ENCODE measurements at places on chromosomes 11 and 22.

DNA sequence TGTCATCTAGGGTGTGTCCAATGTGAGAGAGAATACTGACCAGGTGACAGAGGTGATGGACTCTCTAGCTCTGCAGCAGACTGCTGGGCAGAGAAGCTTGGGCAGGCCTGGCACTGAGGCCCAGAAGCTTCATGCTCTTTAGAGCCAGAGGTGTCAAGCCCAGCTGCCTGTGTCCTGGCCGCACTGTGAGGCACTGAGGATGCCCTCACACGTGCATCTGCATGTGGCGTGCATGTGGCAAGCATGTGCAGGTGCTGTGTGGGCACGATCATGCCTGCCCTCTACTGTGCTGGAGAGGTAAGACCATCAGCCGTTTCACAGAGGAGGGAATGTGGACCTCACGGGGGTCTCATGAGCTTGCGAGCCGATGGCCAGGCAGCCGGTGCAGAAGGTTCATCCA lies 15.8 kb upstream of the TXNRD2 start:
- DNase-seq, result no peak

- DNase-seq, result no peak
Observed at GRCh38 chr11:131658952-131659351, 288.5 kb downstream of the NTM start.

DNA sequence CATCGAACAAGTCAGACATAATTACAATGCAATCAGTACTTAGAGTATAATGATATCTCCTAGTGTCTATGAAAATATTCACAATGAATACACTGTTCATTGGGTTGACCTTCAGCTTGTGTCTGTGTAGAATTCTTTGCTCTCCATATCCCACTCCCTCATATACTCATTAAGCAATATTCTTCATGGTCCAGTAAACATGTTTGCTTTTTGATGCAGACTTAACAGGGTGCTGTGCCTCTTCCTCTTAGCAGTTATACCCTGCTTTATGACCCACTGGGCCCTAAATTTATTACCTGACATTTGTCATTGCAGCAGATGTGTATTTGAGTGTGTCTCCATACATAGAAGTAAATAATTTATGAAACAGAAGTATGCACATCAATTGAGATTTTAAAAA lies 352.5 kb upstream of the CCDC179 start:
- DNase-seq, result no peak

DNA sequence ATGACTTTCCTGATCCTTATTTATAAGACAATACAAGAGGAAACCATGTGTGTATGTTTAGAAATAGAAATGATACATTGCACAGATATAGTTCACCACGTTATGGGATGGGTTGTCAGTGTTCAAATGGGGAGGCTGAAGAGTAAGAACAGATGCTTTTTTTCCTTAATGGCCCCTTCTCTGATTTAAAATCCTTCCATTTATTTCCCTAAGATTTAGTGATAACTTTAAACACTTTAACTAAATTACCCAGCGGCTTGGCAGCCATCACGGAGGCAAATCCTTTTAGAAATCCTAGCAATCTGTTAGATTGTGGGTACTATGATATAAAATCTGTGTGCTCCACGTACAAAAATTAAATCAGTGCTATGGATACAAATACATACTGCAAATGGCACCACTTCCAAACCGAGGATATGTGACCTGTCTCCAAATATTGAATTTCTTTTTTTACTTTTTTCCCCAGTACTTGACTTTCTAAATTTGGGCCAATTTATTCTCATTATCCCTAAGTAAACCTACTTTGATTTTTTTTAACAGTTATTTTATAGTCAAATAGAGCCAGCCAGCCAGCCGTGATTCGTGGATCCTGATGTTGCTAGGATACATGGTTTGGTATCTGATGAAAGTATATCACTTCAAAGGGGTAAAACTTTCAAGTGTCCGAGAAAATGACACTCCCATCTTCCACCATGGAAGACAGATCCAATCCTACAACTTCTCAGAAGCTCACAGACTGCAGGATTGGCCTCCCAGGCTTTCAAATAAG lies 46.1 kb downstream of the BDNF start:
- no peak for DNase-seq

- no peak for DNase-seq
Observed at GRCh38 chr22:40009292-40009774, 14.6 kb downstream of the FAM83F start.

GRCh38 chr11:93320230-93320629 lies 10.3 kb upstream of the DEUP1 start:
- no peak for DNase-seq

DNA sequence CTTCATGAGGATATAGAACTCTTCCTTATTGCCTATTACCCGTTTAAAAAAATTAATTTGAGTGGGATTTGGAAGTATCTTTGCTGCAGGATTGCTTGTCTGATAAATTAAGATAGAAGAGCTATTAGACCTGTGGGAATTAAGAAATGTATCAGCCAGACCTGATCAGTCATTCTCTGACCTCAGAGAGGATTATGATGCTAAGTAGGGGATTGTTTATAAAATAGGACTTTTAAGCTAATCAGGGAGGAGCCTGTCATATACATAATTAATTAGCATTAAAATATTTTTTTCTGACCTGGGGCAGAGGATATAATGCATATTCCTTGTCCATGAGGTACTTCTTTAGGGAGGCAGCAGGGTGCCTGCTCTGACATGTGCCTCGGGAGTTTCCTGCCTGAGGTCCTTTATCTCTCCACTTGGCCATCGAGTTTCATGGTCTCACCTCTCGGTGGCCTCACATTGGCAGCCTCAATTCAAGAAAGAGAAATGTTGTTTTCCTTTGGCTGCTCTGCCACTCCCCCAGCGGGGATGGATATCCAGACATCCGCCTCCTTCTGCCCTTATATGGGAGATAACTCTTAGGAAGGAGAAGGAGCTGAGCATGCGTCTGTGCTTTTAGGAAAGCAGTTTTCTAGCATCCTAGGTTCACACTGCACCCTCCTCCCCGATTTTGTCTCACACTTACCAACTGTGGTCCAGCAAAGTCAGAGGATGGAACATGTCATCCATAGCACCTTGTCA lies 41.1 kb downstream of the DIXDC1 start:
- no peak for DNase-seq

DNA sequence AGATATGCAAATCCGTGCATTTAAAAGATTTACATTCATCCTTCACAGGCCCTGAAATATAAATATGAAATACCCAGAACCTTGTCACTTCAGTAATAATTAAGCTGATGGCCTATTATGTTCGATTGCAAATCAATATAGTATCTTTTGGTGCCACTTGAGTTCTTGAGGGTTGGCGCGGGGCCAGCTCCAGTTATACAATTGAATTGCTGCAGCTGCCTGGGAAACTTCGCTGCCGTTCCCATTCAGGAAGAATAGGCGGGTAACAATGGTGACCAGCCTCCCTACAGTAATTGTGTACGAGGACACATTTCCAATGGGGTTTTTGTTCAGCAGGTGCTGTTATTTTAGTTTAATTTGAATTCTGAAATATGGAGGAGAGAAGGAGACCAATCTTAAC lies 451.2 kb downstream of the INSC start:
- no peak for DNase-seq

GRCh38 chr22:45452565-45453379 lies 39.3 kb downstream of the RIBC2 start:
- no peak for DNase-seq

DNA sequence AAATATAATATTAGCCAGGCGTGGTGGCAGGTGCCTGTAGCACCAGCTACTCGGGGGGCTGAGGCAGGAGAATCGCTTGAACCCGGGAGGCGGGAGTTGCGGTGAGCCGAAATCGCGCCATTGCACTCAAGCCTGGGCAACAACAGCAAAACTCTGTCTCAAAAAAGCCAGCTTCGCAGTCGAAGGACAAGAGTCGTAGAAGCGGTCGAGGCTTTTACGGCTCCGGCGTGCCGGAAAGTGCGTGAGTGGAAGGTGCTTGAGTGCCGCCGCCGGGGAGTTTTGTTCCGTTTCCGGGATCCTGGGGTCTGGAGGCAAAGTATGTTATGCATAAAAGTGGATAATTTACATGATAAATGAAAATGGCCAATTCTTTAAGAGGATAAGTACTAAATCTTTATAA lies 43.6 kb downstream of the SYN3 start:
- no peak for DNase-seq

DNA sequence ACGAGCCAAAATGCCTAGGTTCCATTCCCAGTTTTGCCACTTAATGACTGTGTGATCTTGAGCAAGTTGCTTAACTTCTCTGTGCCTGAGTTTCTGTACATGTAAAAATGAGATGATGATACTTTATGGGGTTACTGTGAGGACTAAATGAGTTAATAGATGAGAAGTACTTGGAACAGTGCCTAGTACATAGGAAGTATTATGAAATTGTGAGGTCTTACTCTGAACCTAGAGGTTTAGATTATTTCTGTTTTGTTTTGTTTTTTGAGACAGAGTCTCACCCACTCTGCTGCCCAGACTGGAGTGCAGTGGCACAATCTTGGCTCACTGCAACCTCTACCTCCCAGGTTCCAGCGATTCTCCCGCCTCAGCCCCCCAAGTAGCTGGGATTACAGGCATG lies 227.0 kb upstream of the POU2AF2 start:
- DNase-seq, result no peak

DNA sequence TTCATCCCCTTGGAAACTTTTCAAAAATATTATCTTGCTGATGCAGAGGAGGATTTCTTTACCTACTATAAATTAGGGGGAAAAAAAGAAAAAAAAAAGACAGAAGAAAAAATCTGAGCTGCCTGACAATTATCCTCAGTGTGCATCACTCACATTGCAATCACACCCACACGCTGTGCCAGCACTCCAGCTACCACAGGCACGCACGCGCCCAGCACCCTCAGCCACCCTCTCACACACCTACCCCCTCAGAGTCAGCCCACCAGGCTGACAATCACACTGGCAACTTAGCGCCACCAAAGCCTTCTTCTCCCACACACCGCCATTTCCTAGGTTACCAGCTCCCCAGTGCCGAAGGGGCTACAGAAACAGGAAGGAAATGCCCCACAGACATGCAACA lies 236.1 kb downstream of the KCNA4 start:
- DNase-seq, result no peak

- no peak for DNase-seq
Observed at GRCh38 chr11:94746721-94747120, 21.4 kb upstream of the AMOTL1 start.

DNA sequence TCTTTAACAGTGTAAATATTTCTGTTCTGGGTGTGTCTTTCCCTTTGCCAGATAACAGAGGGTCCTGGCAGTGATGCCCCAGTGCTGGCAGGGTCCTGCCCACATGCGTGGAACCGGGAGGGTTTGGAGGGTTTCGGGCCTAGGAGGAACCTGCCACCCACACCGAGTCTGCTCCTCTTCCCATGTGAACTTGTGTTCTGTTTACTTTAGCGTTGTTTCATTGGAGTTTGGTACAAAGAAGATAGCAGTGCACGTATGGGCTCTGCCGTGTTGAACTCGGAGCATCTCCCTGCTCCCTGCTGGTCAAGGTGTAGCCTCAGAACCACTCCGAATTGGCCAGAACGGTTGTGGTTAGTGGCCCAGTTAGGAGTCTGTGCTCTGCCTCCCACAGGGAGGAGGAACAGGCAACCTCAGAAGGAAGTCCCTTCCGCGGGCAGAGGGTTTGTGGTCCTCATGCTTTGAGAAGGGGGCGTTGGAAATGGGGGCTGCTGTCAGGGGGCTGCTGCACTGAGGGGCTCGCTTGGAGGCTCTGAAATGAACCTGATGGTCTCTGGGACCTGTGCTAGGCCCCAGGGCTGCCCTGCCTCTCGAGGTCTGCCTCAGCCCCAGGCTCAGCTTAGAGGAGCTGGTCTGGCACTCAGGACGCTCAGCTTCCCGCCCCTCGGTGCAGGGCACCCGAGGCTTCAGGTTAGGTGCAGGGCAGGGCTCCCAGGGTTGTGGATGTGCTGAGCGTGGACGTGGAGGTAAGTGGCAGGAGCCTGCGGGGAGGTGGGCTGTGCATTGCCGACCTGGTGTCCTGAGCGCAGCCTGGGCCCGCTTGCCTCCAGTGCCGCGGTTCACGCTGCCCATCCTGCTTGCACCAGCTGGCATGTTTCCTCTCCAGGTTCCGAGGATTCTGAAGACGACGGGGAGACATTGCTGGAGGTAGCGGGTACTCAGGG lies 10.4 kb downstream of the PHRF1 start:
- DNase-seq, result no peak

GRCh38 chr22:46762238-46763050 lies at the start of gene TBC1D22A:
Gene TBC1D22A, plus strand, starts transcription at chr22:46762650. Its CDS starts 137 bp downstream, at chr22:46762787.
- peak; percentile 89 for DNase-seq

GRCh38 chr11:105024394-105024793 lies 1.4 kb upstream of the CASP5 start:
- DNase-seq, result no peak

GRCh38 chr11:7050191-7050590 lies 29.9 kb downstream of the NLRP14 start:
- no peak for DNase-seq

GRCh38 chr11:73854680-73855079 lies 22.0 kb downstream of the COA4 start:
- no peak for DNase-seq

GRCh38 chr11:93198215-93198845 lies 539 bp upstream of the SLC36A4 start:
- no peak for DNase-seq

- DNase-seq, result no peak
Observed at GRCh38 chr11:40388097-40388818, 1071.2 kb downstream of the LRRC4C start.

GRCh38 chr11:123250892-123251656 lies 56.0 kb upstream of the CLMP start:
- DNase-seq, result no peak

DNA sequence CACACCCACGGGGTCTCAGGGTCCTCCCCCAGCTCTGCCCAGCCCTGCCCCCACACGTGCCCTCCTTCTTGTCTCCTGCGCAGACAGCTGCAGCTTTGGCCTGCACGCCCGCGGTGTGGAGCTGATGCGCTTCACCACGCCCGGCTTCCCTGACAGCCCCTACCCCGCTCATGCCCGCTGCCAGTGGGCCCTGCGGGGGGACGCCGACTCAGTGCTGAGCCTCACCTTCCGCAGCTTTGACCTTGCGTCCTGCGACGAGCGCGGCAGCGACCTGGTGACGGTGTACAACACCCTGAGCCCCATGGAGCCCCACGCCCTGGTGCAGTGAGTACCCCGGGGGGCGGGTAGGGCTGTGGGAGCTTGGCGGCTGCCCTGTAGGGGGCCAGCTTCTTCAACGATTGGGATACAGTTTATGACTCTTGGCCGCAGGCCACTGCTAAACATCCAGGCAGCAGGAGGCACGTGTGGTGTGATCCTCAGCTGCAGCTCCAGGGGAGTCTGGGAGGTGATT lies 30.8 kb downstream of the ST14 start:
- no peak for DNase-seq

GRCh38 chr11:101030692-101031091 lies 98.9 kb downstream of the PGR start:
- DNase-seq, result no peak

Data from stimulated activated CD8-positive, alpha-beta memory T cell treated with anti-CD3 and anti-CD28 coated beads, Interleukin-2, amount 100 ng/mL, for 1 hour (primary cell).